ENCODE measurements at places on chromosomes 1 and 21.

DNA sequence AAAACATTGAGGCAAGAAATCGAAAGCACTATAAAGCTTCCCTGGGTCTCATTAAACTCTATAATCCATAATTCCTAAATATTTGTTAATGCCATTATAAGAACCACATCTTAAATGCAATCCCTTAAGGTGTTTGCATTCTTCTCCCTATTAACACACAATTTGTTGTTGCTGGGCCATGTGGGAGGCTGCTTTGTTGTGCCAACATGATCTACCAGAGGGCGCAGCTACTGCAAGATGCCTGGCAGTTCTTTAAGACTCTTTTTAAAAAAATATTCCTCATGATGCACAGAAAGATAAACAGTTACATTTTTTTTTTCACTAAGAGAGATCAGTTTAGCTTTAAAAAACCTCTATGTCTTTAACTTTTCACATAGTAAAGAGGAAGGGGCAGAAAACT lies 39.0 kb upstream of the BCAS2 start:
- no peaks in the 10 kb centered on the region for H3K4me1 ChIP-seq
- H3K36me3 ChIP-seq = no peaks in the 10 kb centered on the region
- no peak overlapping the region for H3K4me3 ChIP-seq
- H3K27ac ChIP-seq = no peak overlapping the region

DNA sequence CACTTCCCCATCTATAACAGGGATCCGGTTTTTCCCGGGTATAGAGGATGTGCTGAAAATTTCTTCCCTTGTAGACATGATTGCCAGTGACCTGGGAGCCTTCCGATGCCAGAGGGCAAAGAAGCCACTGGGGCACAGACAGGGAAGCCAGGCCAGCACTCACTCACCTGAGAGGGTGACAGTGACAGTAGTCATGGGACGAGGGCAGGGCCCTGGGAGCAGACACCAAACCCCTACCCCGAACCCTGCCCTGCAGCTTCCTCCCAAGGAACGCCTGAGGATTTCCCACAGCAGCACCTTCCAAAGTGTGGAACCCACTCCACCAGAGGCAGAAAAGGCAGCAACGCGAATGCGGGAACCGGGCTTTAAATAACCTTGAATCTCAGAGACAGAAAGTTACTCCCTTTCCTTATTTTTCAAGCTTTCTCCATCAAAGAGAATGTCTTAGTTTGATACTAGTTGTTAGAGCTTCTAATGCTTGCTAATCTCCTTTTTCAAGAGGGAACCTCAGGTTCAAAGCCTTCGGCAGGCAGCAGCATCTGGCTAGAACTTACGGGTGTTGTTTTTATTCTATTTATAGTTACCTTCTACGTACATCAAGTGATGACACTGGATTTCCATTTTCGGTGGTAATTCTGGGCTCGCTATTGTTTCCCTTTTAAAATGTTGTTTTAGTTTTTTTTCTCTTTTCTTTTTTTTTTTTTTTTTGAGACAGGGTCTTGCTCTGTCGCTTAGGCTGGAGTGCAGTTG lies 2.8 kb downstream of the DDOST start:
- no peak overlapping the region for H3K4me3 ChIP-seq
- H3K36me3 ChIP-seq = peaks cover 74% of the 10 kb centered on the region
- H3K27me3 ChIP-seq = no peaks in the 10 kb centered on the region
- DNase-seq = no peak

GRCh38 chr1:67459068-67459467 lies 28.9 kb upstream of the SERBP1 start:
- no peak for DNase-seq
- no peaks in the 10 kb centered on the region for H3K36me3 ChIP-seq
- H3K27ac ChIP-seq = no peak overlapping the region

GRCh38 chr1:229209386-229209785 lies 61.5 kb upstream of the RAB4A start:
- no peak for DNase-seq
- H3K27me3 ChIP-seq = peaks cover 13% of the 10 kb centered on the region
- H3K36me3 ChIP-seq = no peaks in the 10 kb centered on the region
- H3K4me1 ChIP-seq = no peaks in the 10 kb centered on the region
- H3K4me3 ChIP-seq = no peak overlapping the region

DNA sequence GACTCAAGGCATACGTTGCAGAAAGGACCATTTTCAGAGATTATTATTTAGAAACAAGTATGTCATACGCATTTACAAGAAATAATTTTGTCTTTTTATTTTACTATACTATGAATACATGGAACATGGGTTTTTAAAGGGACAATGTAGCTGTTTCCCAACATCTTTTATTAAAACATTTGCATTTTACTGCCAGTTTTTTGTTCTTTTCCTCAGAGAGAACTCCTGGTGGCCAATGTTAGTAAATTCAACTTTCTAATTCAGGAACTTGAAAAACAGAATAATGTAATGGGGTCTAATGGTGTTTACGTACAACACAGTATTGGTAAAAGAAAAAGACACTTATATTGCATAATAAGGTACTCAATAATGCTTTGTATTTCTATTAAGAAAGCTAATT lies 14.9 kb downstream of the PRDM2 start:
- H3K4me1 ChIP-seq = peaks cover 78% of the 10 kb centered on the region
- DNase-seq = no peak
- H3K27me3 ChIP-seq = no peaks in the 10 kb centered on the region
- peaks cover 55% of the 10 kb centered on the region for H3K36me3 ChIP-seq
- H3K27ac ChIP-seq = peak overlapping the region; percentile 65

GRCh38 chr1:160208557-160209320 lies 3.6 kb downstream of the PEA15 start:
- no peaks in the 10 kb centered on the region for H3K27me3 ChIP-seq
- peak overlapping the region; percentile 51 for H3K27ac ChIP-seq
- DNase-seq = no peak

GRCh38 chr1:222790520-222790919 lies 24.3 kb upstream of the DISP1 start:
- no peak for DNase-seq
- peaks cover 45% of the 10 kb centered on the region for H3K4me1 ChIP-seq
- H3K36me3 ChIP-seq = peaks cover 2% of the 10 kb centered on the region
- peak overlapping the region; percentile 24 for H3K27ac ChIP-seq
- H3K27me3 ChIP-seq = no peaks in the 10 kb centered on the region
- no peak overlapping the region for H3K4me3 ChIP-seq

DNA sequence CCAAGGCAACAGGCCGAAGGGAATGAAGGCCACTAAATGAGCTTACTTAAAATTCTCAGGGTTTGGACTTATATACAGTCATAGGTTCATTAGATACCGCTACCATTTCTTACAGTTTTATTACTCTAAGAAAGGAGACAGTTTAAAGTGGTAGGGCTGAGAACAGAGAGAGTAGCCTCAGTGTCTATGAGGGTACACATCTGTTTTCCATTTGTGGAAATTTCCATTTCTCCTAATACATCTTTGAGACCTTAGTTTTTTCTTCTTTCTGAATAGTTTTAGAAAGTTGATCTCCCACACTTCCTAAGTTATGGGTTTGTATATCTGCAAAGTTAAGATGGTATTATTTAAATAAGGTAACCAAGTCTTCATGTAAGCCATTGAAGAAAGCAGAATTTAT lies 1279.1 kb downstream of the NCAM2 start:
- no peak overlapping the region for H3K4me3 ChIP-seq
- H3K4me1 ChIP-seq = no peaks in the 10 kb centered on the region
- no peaks in the 10 kb centered on the region for H3K27me3 ChIP-seq
- no peak for DNase-seq
- no peaks in the 10 kb centered on the region for H3K36me3 ChIP-seq

GRCh38 chr1:208242941-208243526 lies 1.1 kb downstream of the PLXNA2 start:
- H3K4me1 ChIP-seq = peaks cover 13% of the 10 kb centered on the region
- no peak for DNase-seq
- H3K27ac ChIP-seq = no peak overlapping the region

DNA sequence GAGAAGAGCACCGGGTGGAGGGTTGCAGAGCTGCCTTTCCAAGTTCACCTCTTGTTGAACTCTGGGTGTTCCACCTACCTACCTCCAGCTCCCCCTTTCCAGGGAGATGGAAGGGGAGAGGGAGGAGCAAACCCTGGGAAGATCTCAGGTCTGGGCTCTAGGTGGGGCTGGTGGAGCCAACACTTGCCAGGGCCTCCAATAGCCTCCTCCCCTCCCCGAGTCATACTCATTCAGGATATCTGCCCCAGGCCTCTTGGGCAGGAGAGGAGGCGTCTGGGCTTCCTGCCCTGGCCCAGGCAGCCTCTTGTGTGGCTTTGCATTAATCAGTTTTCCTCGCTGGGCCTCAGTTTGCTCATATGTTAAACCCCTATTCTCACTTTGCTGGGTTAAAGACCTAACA lies 13.4 kb downstream of the RAP1GAP start:
- no peak for DNase-seq
- no peaks in the 10 kb centered on the region for H3K36me3 ChIP-seq
- H3K27ac ChIP-seq = no peak overlapping the region
- H3K4me1 ChIP-seq = peaks cover 20% of the 10 kb centered on the region
- peaks cover 8% of the 10 kb centered on the region for H3K27me3 ChIP-seq

- H3K27ac ChIP-seq = no peak overlapping the region
- H3K4me3 ChIP-seq = no peak overlapping the region
- H3K36me3 ChIP-seq = no peaks in the 10 kb centered on the region
- no peaks in the 10 kb centered on the region for H3K4me1 ChIP-seq
Observed at GRCh38 chr1:22958556-22958955, 14.1 kb downstream of the LACTBL1 start.

DNA sequence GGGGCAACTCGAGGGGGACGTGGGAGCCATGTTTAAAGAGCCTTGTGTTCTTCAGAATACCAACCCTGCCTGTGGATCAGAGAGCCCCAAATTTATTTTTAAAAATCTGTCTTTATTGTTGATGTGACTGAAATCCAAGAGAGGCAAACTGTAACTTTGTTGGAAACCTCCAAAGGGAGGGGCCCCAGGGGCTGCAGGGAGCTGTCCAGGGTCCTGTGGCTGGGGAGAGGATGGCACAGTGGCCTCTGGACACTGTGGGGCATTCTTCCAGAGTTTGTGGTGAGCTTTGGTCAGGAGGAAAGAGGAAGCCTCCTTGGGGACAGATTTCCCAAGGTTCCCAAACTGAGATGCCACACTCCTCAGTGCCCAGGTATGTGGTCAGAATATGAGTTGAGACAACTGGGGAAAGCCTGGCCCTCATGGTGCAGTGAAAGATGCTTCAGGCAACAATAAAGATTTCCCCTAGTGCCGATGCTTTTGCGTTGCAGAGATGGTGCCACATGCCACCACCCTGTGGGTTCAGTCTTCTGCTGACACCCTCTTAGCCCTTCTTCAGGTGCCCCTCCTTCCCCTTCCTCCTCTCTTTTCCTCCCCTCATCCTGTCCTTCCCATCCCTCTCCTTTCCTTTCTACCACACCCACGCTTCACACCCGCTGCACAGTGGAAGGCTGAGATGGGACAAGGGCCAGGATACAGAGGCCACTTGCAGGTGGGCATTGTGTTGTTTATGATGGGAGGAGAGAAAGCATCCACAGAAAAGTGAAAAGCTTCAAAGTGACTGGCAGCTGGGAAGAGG lies 122.1 kb downstream of the UCK2 start:
- no peak overlapping the region for H3K4me3 ChIP-seq
- H3K27me3 ChIP-seq = peaks cover 4% of the 10 kb centered on the region
- DNase-seq = no peak
- H3K27ac ChIP-seq = no peak overlapping the region
- no peaks in the 10 kb centered on the region for H3K4me1 ChIP-seq

DNA sequence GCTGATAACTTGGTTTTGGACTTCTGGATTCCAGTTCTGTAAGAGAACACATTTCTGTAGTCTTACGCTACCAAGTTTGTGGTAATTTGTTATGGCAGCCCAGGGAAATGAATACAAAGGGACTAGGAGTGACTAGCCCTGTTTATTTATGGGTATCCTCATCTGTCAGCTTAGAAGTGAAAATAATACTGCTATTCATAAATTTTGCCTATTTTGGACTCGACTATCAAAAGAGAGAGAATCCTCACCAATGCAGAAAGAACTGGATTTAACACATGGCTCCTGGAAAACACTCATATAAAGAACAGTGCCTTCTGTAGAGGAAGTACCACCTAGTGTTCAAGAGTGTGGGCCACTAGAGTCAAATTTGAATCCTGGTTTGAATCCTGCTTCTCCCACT lies 22.6 kb downstream of the HSD11B1 start:
- no peak for DNase-seq
- H3K4me1 ChIP-seq = no peaks in the 10 kb centered on the region
- no peaks in the 10 kb centered on the region for H3K36me3 ChIP-seq

DNA sequence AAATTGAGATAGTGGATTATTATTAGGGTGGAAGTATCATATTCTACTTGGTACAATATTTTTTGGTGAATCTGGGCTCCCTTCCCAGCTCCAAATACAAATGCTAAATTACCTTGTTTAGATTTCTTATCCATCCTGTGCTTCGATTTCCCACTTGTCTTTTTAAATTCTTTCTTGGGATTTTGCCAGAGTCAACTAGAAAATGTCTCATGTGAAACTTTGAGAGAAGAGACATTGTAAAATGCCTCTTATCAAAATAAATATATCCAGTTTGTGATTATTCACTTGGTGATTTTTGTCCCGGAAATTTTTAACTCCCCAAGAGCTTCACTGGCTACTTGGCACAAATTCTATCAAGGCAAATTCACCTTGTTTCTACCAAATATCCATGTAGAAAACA lies 202.0 kb downstream of the FMN2 start:
- H3K27me3 ChIP-seq = no peaks in the 10 kb centered on the region
- no peak overlapping the region for H3K4me3 ChIP-seq
- no peaks in the 10 kb centered on the region for H3K4me1 ChIP-seq

GRCh38 chr21:38913120-38913892 lies 107.6 kb downstream of the ETS2 start:
- H3K36me3 ChIP-seq = no peaks in the 10 kb centered on the region
- no peaks in the 10 kb centered on the region for H3K4me1 ChIP-seq
- H3K27ac ChIP-seq = no peak overlapping the region
- DNase-seq = no peak

DNA sequence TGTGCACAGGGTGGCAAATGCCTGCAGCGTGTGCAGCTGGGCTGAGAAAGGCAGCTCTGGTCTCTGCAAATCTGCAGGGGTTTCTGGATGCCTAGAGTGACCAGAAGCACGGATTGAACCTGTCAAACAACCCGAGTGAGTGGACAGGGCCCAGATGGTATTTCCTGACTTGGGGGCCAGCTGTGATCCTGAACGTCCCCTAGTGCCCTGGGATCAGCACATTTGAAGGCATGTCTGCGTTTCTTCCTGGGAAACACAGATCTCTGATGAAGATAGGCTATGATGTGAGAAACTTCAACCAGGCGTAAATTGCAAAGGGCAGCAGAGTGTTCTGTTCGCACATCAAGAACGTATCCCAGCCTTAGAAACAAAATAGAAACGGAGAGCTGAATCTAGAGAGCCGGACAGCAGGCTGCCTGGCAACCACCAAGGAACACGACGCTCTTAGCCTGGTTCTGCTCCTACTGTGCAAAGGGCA lies 163.1 kb downstream of the KCNJ6 start:
- H3K4me3 ChIP-seq = no peak overlapping the region
- no peak for DNase-seq
- H3K27ac ChIP-seq = no peak overlapping the region
- H3K27me3 ChIP-seq = peaks cover 2% of the 10 kb centered on the region
- H3K36me3 ChIP-seq = no peaks in the 10 kb centered on the region
- no peaks in the 10 kb centered on the region for H3K4me1 ChIP-seq

GRCh38 chr1:6987940-6988339 lies 202.7 kb downstream of the CAMTA1 start:
- H3K27ac ChIP-seq = no peak overlapping the region
- H3K36me3 ChIP-seq = no peaks in the 10 kb centered on the region
- no peak for DNase-seq
- H3K27me3 ChIP-seq = peaks cover 2% of the 10 kb centered on the region
- H3K4me3 ChIP-seq = no peak overlapping the region
- H3K4me1 ChIP-seq = no peaks in the 10 kb centered on the region
